ENCODE measurements at places on chromosomes 13 and 19.

DNA sequence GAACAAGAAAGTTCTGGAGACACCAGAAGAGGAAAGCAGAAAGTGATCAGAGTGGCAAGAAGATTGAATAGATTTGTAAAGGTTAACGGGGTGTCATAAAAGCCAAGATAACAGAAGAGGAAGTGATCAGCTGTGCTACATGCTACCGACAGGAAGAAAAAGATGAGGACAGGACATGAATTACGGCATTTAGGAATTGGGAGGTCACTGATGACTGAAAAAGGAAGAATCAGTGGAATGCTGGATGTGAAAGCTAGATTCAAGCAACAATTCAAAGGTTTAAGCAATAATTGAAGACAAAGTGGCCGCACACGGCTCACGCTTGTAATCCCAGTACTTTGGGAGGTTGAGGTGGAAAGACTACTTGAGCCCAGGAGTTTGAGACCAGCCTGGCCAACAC, 15.1 kb downstream of the ZNF160 start:
- DNase-seq, result no peak

DNA sequence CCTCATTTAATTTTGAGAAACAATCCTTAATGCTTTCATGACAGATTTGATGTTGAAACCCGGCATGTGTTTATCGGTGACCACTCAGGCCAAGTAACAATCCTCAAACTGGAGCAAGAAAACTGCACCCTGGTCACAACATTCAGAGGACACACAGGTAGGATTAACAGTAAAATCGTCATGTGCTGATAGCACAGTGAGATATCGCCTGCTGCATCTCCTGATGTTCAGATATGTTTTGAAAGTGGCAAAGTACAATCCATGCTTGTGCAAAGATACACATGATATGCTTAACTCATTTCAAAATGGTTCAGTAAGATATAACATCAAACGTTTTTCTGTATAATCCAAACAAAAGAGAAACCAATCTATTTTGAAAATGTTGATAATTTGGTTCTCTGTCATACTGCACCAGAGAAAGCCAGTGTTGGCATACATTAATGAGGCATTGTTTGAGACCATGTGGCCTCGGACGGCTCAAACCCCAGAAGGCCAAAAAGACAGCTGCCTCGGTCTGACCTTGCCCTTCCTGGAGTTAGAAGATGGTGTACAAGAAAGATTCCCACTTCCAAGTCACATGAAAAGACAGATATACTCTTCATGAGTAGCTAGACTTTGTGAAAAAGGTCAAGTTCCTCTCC, 76.2 kb downstream of the DHRS12 start:
- no peak for DNase-seq

- peak; percentile 57 for DNase-seq
Measured at GRCh38 chr13:41107584-41108014, 25.0 kb downstream of the KBTBD6 start.

- DNase-seq, result no peak
Measured at GRCh38 chr13:44583137-44583536, 7.0 kb upstream of the TSC22D1 start.

DNA sequence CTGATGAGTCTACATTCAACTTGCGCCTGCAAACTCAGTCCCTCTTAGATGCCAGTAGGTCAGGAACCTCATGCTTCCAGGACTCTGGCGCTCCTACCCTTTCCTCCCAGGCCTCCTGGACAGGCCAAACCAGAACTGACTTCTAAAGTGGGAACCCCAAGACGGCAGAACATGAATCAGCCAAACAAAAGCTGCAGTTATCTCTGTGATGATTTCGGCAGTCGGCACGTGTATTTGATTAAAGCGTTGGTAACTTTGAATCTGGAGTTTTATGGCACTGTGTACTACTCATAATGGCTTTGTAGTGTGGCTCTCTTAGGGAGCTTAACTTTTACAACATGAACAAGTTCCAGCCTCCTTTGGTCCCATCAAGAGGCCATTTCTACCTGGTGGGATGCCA, 13.7 kb downstream of the ACTN4 start:
- no peak for DNase-seq

- peak; percentile 63 for DNase-seq
Measured at GRCh38 chr13:87274209-87274819, 396.9 kb upstream of the SLITRK5 start.

- DNase-seq, result no peak
Measured at GRCh38 chr19:10450853-10451609, 30.7 kb downstream of the PDE4A start.

DNA sequence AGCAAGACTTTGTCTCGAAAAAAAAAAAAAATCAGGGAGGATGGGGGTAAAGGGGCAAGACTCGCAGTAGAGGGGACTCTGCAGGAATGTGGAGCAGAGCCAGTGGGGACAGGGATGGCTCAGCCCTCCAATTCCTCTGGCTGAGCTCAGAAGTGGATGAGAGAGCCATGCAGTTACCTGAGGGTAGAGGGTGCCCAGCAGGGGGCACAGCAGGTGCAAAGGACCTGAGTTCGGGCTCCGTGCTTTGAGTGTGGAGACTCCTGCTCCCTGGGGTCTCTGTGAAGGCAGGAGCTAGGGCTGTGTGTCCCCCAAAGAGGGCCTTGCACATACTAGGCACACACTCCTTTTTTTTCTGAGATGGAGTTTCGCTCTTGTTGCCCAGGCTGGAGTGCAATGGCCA, 7.7 kb downstream of the DOCK6 start:
- DNase-seq, result no peak

GRCh38 chr19:38920602-38921419, 8.8 kb upstream of the CCER2 start:
- DNase-seq, result no peak
